Prostate gland (tissue), 2 donors: ENCODE measurements at places on chromosomes 2 and 18. TPM values are rescaled to one million over a fixed set of nuclear protein-coding genes. Genes with fewer than 3 reads are reported as not detected.

Gene GALR1
- total RNA-seq: 0.14 TPM

Gene POTEF
- 14.5 TPM for total RNA-seq

DNA sequence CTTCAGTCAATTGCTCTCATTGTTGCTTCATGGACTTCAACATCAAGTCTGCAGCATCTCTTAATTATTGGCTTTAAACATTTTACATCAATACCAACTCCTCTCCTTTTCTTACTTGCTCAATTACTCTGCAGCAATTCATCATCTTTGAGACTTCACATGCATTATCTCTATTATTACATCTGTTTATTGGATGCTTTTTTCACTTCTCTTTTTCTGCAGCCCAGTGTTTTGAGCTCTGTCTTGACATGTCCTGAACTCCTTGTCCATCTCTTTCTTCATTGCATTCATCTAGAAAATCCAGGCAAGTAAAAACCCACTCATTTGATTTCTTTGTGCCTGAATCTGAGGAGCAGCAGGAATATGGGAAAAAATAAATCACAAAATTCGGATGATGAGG lies 647.9 kb downstream of the PLCL1 start:
- no peaks in the 10 kb centered on the region for H3K27me3 ChIP-seq
- H3K4me1 ChIP-seq: no peaks in the 10 kb centered on the region
- H3K4me3 ChIP-seq: no peak overlapping the region
- no peaks in the 10 kb centered on the region for H3K36me3 ChIP-seq

Gene POTEC
- total RNA-seq: 6.5 TPM

Gene SLC11A1
- total RNA-seq: 10.8 TPM

Gene TNFAIP6
- 0.51 TPM for total RNA-seq

DNA sequence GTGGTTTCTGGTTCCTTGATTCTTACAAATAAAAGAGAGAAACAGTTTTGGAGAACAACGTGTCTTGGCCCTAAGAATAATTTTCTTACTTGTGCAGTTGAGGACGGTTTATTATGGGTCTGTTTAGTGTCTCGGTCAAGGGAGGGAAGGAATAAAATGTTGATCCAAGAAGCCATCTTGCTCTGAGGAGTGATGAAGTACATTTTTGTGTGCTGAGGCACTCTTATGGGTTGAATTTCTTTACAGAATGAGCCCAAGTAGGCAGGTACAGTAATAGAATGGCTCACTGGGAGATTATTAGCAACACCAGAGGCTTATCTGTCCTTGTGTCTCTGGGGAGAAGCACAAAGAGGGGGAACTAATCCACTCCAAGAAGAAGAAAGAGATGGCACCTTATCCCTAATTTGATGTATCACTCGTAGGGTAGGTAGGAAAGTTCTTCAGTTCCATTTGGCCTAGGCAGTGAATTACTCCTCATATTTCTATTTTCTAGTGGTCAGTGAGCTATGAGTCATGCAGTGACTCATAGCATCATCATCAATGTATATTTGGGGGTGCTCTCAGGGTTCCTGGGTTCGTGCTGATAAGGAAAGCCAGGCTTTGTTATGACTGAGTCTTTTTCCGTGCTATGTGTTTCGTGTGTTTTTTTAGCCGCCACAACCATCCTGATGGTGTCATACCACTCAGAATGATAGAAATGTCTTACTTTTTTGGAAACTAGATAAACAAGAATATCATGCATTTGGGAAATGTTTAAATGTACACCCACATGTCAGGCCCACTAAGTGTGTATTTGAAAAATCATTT lies 250.1 kb upstream of the CTAGE1 start:
- DNase-seq: no peak
- no peak overlapping the region for H3K4me3 ChIP-seq
- H3K27me3 ChIP-seq: no peaks in the 10 kb centered on the region
- H3K4me1 ChIP-seq: no peaks in the 10 kb centered on the region
- H3K36me3 ChIP-seq: no peaks in the 10 kb centered on the region
- H3K27ac ChIP-seq: no peak overlapping the region

Gene NEMP2
- 14.0 TPM for total RNA-seq

DNA sequence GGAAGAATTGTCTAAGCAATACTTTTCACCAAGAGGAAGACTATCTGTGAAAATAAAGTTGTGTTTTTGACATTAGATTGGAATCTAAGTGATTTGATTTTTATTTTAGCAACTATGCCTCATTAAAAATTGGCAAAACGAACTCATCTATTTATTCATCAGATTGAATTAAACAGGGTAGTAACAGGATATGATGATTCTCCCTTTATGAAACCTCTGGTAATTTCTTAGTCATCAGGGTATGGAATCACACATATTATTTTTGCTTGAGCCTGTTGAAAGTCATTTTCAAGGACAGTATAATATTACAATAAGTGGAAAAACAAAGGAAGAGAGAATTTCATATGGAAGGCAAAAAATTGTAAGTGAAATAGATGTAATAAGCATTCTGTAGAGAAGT lies 22.0 kb downstream of the ZNF804A start:
- H3K4me1 ChIP-seq: no peaks in the 10 kb centered on the region
- DNase-seq: no peak
- no peaks in the 10 kb centered on the region for H3K36me3 ChIP-seq
- no peak overlapping the region for H3K27ac ChIP-seq
- H3K4me3 ChIP-seq: no peak overlapping the region

Gene NTSR2
- total RNA-seq: not detected

DNA sequence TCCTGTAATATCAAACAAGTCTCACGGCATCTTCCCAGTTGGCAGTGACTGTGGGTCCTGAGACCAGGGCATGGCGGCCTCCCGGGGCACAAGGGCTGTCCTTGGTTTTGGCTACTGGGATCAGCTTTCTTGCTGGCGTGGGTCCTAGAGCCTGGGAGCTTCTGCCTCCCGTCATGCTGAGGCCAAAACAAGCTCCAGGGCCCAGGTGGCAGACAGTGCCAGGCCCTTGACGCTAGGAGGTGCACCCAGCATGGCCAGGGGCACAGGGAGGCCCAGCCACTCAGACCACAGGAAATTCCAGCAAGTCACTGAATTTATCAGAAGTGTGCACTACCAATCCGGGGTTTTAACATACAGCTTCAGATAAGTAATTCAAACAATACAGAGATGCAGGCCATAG lies 184.7 kb downstream of the EIPR1 start:
- H3K4me3 ChIP-seq: no peak overlapping the region
- DNase-seq: no peak
- H3K36me3 ChIP-seq: no peaks in the 10 kb centered on the region
- H3K4me1 ChIP-seq: no peaks in the 10 kb centered on the region
- H3K27ac ChIP-seq: no peak overlapping the region

DNA sequence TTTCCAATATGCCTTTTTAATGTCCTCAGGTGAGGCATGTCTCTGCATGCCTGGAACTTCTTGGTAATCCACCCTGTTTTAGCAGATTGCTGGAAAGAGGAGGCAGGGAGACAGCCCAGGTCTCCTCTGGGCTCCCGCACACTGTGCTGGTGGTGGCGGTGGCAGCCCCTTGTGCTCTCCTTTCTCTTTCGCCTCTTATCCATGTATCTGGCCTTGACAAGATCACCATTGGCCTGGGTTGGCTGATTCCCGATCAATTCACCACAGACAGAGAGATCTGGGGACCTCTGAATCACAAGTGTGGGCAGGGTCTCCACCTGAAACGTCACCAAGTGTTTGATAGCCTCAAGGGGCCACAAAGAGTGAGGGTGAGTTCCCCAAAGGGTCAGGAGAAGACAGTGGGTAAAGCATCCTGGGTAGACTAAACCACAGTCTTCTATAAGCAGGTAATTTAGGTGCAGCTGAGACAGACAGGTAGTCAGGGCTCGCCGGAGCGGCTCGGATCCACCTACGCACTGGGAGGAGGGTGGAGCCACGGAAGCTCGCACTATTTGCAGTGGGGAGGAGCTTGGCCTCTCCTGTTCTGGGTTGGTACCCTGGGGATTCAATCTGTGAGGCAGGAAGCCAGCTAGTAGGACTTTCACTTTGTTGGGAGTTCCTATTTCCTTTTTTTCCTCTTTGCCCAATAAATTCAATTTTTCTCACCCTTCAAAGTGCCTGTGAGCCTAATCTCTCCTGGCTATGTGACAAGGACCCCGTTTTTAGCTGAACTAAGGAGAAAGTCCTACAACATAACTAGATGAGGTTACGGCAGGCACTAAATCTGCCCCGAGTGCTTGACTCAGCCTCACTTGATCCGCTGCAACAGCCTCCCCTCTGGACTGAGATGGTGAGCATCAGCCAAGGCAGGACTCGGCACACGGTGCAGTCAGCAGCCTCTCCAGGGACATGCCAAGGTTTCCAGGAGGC lies 57.6 kb downstream of the SLC4A3 start:
- peak overlapping the region; percentile 82 for H3K27ac ChIP-seq
- DNase-seq: peak; percentile 89
- no peaks in the 10 kb centered on the region for H3K27me3 ChIP-seq
- H3K36me3 ChIP-seq: no peaks in the 10 kb centered on the region

- H3K27ac ChIP-seq: peak overlapping the region; percentile 95
- H3K4me3 ChIP-seq: peak overlapping the region; percentile 98
- no peaks in the 10 kb centered on the region for H3K4me1 ChIP-seq
- H3K36me3 ChIP-seq: no peaks in the 10 kb centered on the region
- DNase-seq: no peak
- no peaks in the 10 kb centered on the region for H3K27me3 ChIP-seq
Measured at GRCh38 chr2:65228263-65228750, 676 bp downstream of the ACTR2 start.

DNA sequence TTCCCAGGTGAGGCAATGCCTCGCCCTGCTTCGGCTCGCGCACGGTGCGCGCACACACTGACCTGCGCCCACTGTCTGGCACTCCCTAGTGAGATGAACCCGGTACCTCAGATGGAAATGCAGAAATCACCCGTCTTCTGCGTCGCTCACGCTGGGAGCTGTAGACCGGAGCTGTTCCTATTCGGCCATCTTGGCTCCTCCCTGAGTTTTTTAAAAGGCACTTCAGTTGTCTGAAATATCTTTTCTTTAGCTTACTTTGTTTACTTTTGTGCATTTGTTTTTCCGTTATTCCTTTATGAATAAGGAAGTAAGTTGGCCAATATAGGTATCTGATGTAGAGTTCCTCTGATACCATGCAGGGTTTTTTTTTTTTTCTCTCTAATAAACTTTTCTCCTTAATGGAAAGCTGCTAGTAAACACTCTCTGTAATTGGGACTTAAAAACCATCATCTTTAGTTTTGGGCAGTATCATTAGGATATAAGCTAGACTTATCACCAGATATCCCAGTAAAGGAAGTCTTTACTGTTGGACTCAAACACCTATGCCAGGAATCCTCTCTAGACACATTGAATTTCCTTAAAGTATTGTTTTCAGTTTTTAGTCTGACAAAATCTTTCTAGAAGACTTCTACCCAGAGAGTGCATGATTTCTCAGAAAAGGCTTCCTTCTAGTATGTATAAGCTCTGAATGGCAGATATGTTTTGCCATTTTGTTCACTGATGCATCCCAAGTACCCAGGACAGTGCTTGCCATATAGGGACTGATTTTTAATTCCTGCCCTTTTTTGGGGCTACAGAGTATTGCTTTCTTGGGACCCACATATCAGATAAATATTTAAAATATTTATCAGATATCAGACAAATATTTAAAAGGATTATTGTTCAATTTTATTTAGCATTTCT lies 35.8 kb upstream of the DYSF start:
- no peaks in the 10 kb centered on the region for H3K4me1 ChIP-seq
- H3K27ac ChIP-seq: peak overlapping the region; percentile 41
- no peaks in the 10 kb centered on the region for H3K36me3 ChIP-seq
- H3K4me3 ChIP-seq: no peak overlapping the region

DNA sequence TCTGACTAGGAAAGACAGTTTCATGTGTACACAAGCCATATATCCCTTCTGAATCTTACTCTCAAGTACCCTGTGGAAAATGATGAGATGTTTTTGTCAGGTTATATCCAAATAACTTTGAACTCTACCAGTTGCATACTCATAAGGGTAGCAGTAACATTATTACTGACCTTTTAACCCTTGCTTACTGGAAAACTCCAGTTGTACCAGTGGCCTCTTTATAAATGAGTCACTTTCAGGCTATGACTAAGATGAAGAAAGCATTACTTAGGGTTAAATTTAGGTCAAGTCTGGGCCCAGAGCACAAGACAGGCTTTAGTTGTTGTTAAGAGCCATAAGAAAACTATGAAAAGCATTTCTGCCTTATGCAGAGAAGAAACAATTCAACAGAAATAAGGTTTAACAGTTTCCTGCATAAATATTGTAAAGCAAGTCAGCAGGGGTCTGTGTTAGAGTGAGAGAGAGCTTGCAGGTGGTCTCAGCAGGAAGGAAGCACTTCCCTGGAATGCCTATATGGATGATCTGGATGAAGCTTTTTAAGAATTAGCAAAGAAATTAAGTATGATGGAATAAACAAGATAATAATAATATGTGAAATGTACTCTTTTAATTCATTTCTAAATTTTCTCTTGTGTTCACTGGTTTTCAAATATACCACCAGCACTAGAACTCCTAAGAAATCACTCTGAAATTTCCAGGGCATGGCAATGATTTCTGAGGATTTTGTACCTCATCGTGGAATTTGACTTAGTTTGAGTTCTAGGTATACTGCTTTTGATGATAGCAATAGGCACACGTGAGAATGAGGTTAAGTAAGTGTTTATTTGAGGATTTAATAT lies 126.6 kb downstream of the UBE2E3 start:
- no peaks in the 10 kb centered on the region for H3K36me3 ChIP-seq
- H3K27me3 ChIP-seq: no peaks in the 10 kb centered on the region
- H3K4me1 ChIP-seq: no peaks in the 10 kb centered on the region
- H3K4me3 ChIP-seq: no peak overlapping the region
- DNase-seq: no peak

DNA sequence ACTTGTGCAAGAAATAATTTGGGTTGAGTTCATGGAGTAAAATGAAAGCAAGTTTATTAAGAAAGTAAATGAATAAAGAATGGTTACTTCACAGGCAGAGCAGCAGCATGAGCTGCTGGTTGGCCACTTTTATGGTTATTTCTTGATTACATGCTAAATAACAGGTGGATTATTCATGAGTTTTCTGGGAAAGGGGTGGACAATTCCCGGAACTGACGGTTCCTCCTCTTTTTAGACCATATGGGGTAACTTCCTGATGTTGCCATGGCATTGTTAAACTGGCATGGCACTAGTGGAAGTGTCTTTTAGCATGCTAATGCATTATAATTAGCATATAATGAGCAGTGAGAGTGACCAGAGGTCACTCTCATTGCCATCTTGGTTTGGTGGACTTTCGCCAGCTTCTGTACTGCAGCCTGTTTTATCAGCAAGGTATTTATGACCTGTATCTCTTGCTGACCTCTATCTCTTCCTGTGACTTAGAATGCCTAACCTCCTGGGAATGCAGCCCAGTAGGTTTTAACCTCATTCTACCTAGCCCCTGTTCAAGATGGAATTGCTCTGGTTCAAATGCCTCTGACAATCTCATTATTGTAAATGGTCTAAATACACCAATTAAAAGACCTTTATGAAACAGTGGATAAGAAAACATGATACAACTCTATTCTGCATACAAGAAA lies 114.1 kb upstream of the FIGN start:
- no peak for DNase-seq
- H3K4me1 ChIP-seq: no peaks in the 10 kb centered on the region
- no peak overlapping the region for H3K4me3 ChIP-seq
- H3K27me3 ChIP-seq: no peaks in the 10 kb centered on the region
- H3K27ac ChIP-seq: no peak overlapping the region
- H3K36me3 ChIP-seq: no peaks in the 10 kb centered on the region
